ENCODE measurements at places on chromosomes 12 and 14.
A peak's percentile ranks its signal among the peaks of the same experiment; 100 is the strongest.

- peak; percentile 84 for DNase-seq
Measured at GRCh38 chr12:10395390-10395998, 5.7 kb upstream of the KLRK1 start.

- DNase-seq: no peak
Measured at GRCh38 chr12:87920139-87920538, 109.1 kb downstream of the C12orf50 start.

DNA sequence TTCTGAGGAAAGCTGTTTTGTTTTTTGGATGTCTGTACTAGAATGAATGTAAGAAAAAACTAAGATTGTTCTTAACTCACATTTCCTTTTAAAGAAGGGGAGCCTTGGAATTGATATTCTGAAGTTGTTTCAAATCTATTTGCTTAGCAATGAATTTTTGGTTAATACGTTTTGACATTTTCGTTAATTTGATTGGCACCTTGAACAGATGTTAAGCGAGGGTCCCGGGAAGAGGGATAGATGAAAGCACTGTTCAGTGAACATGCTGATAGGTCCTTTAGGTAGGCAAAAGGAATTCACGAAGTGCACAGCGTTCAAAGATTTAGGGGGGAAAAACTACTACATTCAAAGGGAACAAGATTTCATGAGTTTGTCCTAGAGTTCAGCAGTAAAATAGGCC, 1.7 kb downstream of the SLC39A9 start:
- DNase-seq: no peak

- no peak for DNase-seq
Measured at GRCh38 chr14:66752109-66752508, 244.2 kb downstream of the GPHN start.

- peak; percentile 54 for DNase-seq
Measured at GRCh38 chr14:91361233-91361811, 56.3 kb downstream of the CCDC88C start.

GRCh38 chr14:20470603-20470901, 1.3 kb downstream of the PNP start:
- no peak for DNase-seq

- DNase-seq: no peak
Measured at GRCh38 chr12:112530941-112531340, 112.2 kb downstream of the PTPN11 start.

GRCh38 chr12:15777355-15778012, 11.7 kb downstream of the EPS8 start:
- DNase-seq: no peak

GRCh38 chr12:130737731-130738130, 21.6 kb upstream of the RIMBP2 start:
- DNase-seq: no peak
